ENCODE measurements at places on chromosomes 12 and 14.

GRCh38 chr12:51225771-51226170 is 7.9 kb upstream of the POU6F1 start:
- H3K27ac ChIP-seq = no peak overlapping the region
- no peaks in the 10 kb centered on the region for H3K36me3 ChIP-seq
- no peaks in the 10 kb centered on the region for H3K27me3 ChIP-seq
- H3K4me3 ChIP-seq = no peak overlapping the region
- no peak for DNase-seq

GRCh38 chr12:90729736-90730135 is 225.2 kb downstream of the CCER1 start:
- DNase-seq = no peak
- H3K27ac ChIP-seq = no peak overlapping the region
- H3K36me3 ChIP-seq = no peaks in the 10 kb centered on the region
- H3K27me3 ChIP-seq = no peaks in the 10 kb centered on the region
- no peak overlapping the region for H3K4me3 ChIP-seq
- H3K4me1 ChIP-seq = no peaks in the 10 kb centered on the region

DNA sequence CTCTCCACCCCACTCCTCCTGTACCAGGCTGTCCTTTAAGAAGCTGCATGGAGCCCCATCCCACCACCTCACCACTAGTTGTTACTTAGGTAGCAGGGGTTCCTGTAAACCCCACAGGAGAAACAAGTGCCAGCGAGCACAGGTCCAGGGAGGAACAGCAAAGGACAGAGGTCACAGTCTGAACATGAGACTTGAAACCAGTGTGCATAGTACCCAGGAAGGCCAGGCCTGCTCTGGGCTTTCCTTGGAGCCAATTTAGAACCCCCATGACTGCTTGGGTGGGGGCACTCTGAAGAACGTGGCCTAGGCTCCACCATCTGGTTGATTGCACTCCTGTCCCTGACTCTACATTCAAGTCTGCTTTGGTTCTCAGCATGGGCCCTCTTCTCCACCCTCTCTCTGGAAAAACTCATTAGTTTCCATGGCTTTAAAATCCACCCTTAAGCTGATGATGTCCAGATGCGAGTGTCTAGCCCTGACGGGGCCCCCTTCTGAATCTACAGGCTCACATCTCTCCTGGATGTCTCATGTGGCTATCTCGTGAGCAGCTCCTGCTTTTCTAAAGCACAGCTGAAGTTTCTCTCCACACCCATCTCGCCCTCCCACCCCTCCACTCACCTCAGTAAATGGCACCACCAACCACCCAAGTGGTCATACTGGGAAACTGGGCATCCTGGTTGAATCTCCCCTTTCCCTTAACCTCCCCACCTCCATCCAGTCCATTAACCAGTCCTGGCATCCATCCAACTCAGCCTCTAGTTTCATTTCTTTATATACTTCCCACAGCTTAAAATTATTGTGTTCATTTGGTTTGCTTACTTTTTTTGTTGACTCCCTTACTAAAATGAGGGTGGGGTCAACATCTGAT is 8.4 kb downstream of the KRT3 start:
- H3K27ac ChIP-seq = no peak overlapping the region
- peaks cover 13% of the 10 kb centered on the region for H3K4me1 ChIP-seq
- no peaks in the 10 kb centered on the region for H3K36me3 ChIP-seq
- no peak overlapping the region for H3K4me3 ChIP-seq

GRCh38 chr14:30193101-30193500 is 265.5 kb upstream of the PRKD1 start:
- DNase-seq = no peak
- H3K27ac ChIP-seq = no peak overlapping the region
- H3K27me3 ChIP-seq = no peaks in the 10 kb centered on the region
- H3K36me3 ChIP-seq = no peaks in the 10 kb centered on the region

- H3K27ac ChIP-seq = no peak overlapping the region
- no peaks in the 10 kb centered on the region for H3K27me3 ChIP-seq
- DNase-seq = no peak
- no peaks in the 10 kb centered on the region for H3K4me1 ChIP-seq
Measured at GRCh38 chr12:25502596-25502995, 50.5 kb downstream of the LMNTD1 start.

DNA sequence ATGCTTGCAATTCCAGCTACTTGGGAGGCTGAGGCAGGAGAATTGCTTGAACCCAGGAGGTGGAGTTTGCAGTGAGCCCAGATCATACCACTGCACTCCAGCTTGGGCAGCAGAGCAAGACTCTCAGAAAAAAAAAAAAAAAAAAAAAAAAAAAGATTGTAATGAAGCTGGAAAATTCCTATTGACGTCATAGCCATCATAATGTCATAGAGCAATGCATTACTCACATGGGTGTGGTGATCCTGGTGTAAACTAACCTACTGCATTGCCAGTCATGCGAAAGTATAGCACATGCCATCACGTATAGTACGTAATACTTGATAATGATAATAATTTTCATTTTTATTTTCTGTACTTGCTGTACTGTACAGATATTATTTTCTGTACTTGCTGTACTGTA is 42.7 kb upstream of the NID2 start:
- H3K27ac ChIP-seq = no peak overlapping the region
- DNase-seq = no peak
- H3K4me3 ChIP-seq = no peak overlapping the region
- H3K4me1 ChIP-seq = no peaks in the 10 kb centered on the region
- H3K36me3 ChIP-seq = no peaks in the 10 kb centered on the region

- no peak for DNase-seq
- no peaks in the 10 kb centered on the region for H3K27me3 ChIP-seq
- H3K27ac ChIP-seq = no peak overlapping the region
- no peaks in the 10 kb centered on the region for H3K4me1 ChIP-seq
- H3K4me3 ChIP-seq = no peak overlapping the region
Measured at GRCh38 chr14:80560800-80561657, 349.7 kb upstream of the DIO2 start.

- DNase-seq = no peak
- H3K27me3 ChIP-seq = no peaks in the 10 kb centered on the region
- H3K36me3 ChIP-seq = no peaks in the 10 kb centered on the region
- H3K27ac ChIP-seq = no peak overlapping the region
Measured at GRCh38 chr14:85475113-85475512, 54.8 kb upstream of the FLRT2 start.

GRCh38 chr14:73245480-73246325 is 8.4 kb downstream of the PAPLN start:
- no peak for DNase-seq
- H3K4me3 ChIP-seq = peak overlapping the region; percentile 41
- H3K4me1 ChIP-seq = peaks cover 23% of the 10 kb centered on the region
- no peaks in the 10 kb centered on the region for H3K36me3 ChIP-seq

- H3K36me3 ChIP-seq = no peaks in the 10 kb centered on the region
- DNase-seq = no peak
- peaks cover 8% of the 10 kb centered on the region for H3K4me1 ChIP-seq
- no peak overlapping the region for H3K27ac ChIP-seq
Measured at GRCh38 chr12:57586128-57586527, 4.9 kb upstream of the PIP4K2C start.

DNA sequence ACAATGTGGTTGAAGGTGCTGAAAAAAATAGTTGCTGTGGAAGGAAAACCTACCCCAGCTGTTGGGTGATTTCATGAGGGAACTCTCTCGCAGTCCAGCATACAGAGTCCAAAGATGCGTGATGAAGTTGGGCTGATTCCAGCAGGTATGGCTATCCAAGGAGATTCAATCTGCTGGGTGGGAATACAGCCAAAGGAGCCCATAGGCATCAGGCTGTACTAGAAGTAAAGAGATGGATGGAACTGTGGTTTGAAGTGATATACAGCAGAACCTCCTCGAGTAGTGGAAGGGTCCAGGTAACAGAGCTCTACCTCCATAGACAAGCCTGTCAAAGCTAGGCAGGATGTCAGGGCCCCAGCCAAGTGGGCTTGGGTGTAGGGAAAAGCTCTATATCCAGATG is 11.5 kb upstream of the TMTC2 start:
- DNase-seq = no peak
- H3K4me3 ChIP-seq = no peak overlapping the region
- H3K4me1 ChIP-seq = no peaks in the 10 kb centered on the region
- no peaks in the 10 kb centered on the region for H3K27me3 ChIP-seq
- H3K27ac ChIP-seq = no peak overlapping the region

DNA sequence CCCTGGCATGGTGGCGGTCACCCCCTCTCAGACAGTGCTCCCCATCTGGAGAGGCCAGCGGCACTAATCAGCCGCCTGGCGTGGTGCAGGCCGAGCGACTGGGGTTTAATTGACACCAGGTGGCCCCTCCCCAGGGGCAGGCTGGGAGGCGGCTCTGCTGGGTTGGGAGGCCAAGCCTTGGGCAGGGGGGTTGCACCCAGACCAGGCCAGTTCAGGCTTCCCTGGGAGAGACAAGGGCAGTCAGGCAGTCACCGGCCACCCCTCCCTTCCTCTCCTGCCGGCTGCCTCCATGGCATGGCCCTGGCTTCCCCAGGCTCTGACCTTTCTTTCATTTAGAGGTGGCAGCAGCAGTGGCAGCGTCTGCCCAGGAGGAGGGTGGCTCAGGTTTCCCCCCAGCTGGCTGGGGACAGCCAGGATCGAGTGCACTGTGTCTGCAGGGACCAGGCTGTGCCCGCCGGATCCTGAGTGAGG is 78.1 kb upstream of the NOS1 start:
- no peak overlapping the region for H3K4me3 ChIP-seq
- no peak for DNase-seq
- no peaks in the 10 kb centered on the region for H3K4me1 ChIP-seq
- no peaks in the 10 kb centered on the region for H3K27me3 ChIP-seq
- no peak overlapping the region for H3K27ac ChIP-seq
- H3K36me3 ChIP-seq = no peaks in the 10 kb centered on the region

GRCh38 chr12:6195665-6196535 is 4.3 kb upstream of the CD9 start:
- peak; percentile 97 for DNase-seq
- peak overlapping the region; percentile 58 for H3K27ac ChIP-seq
- no peaks in the 10 kb centered on the region for H3K27me3 ChIP-seq
- H3K4me3 ChIP-seq = no peak overlapping the region
- H3K4me1 ChIP-seq = peaks cover 31% of the 10 kb centered on the region

- no peak overlapping the region for H3K27ac ChIP-seq
- H3K4me1 ChIP-seq = peaks cover 16% of the 10 kb centered on the region
- H3K4me3 ChIP-seq = no peak overlapping the region
Measured at GRCh38 chr12:109307051-109307450, 2.0 kb downstream of the FOXN4 start.

DNA sequence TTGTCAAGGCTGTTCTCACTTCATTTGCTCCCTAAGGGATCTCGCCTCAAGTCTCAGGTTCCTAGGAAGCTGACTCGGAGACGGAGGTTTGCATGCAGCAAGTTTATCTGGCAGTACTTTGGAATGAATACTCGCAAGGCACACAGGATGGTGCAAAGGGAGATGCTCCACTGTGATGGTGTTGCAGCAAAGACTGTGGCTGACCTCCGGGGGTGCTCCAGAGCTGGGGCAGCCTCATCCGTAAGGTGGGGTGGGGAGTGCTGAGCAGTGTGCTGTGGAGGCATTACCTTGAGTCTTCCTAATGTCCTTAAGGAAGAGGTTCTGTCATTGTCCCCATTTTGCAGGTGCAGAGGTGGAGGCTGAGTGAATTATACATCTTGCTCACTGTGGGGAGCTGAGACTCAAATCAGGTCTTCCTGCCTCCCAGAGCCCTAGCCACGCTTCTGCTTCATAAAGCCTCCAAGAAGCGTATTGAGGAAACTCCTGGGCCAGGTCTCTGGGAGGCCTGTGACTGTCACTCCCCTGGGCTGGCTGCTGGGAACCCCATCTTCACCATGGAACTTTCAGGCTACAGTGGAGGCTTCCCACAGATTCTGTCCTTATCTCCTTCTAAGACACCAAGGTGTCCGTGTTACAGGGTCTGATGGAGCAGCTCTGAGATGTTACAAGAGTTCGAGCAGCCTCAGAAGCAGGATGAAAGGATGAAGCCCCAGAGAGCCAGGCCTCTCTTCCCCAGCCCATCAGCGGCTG is 39.5 kb downstream of the GALNT16 start:
- no peak overlapping the region for H3K27ac ChIP-seq
- H3K36me3 ChIP-seq = no peaks in the 10 kb centered on the region
- DNase-seq = peak; percentile 79
- no peaks in the 10 kb centered on the region for H3K27me3 ChIP-seq

- no peak overlapping the region for H3K4me3 ChIP-seq
- DNase-seq = no peak
- H3K27me3 ChIP-seq = no peaks in the 10 kb centered on the region
- H3K36me3 ChIP-seq = no peaks in the 10 kb centered on the region
- H3K4me1 ChIP-seq = peaks cover 10% of the 10 kb centered on the region
Measured at GRCh38 chr12:7114851-7115250, 5.8 kb upstream of the C1RL start.

- H3K27ac ChIP-seq = no peak overlapping the region
- H3K4me1 ChIP-seq = peaks cover 16% of the 10 kb centered on the region
- H3K4me3 ChIP-seq = no peak overlapping the region
- no peak for DNase-seq
- H3K27me3 ChIP-seq = no peaks in the 10 kb centered on the region
Measured at GRCh38 chr12:54590978-54591591, 2.6 kb upstream of the PPP1R1A start.

GRCh38 chr12:5047729-5048128 is 4.0 kb downstream of the KCNA5 start:
- H3K36me3 ChIP-seq = no peaks in the 10 kb centered on the region
- H3K4me1 ChIP-seq = no peaks in the 10 kb centered on the region
- no peaks in the 10 kb centered on the region for H3K27me3 ChIP-seq
- no peak for DNase-seq

GRCh38 chr14:61074852-61075251 is 93.8 kb downstream of the SLC38A6 start:
- no peaks in the 10 kb centered on the region for H3K36me3 ChIP-seq
- no peak overlapping the region for H3K4me3 ChIP-seq
- no peak for DNase-seq
- no peaks in the 10 kb centered on the region for H3K4me1 ChIP-seq

DNA sequence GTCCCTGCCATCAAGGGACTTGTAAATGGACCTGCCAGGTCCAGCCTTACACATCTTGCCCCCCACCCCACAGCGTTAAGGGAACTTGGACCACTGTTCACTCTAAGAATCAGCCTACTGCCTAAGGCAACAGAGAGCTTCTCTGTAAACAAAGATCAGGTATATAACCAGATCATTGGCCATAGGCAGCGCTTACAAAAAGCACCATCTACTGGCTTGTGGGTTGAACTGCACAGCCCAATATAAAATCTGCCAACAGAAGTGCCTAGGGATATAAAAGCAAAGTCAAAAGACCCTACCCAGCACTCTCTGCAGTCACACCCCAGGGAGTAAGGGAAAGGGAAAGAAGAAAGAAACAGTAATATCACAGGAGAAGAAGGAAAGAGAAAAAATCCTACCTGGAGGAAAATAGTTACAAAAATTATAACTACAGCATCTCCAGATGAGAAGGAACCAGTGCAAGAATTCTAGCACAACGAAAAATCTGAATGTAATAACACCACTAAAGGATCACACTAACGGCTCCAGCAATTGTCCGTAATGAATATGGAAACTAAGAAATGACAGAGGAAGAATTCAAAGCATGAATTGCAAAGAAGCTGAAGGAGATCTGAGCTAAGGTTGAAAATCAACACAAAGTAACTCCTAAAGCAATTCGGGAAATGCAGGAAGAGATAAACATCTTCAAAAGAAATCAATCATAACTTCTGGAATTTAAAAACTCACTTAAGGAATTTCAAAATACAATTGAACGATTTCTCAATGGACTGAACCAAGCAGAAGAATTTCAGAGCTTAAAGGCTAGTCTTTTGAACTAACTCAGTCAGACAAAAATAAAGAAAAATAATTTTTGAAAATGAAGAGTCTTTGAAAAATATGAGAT is 95.2 kb upstream of the PCED1B start:
- H3K27me3 ChIP-seq = no peaks in the 10 kb centered on the region
- H3K27ac ChIP-seq = no peak overlapping the region
- no peaks in the 10 kb centered on the region for H3K4me1 ChIP-seq
- no peaks in the 10 kb centered on the region for H3K36me3 ChIP-seq
- H3K4me3 ChIP-seq = no peak overlapping the region

- H3K27me3 ChIP-seq = no peaks in the 10 kb centered on the region
- H3K36me3 ChIP-seq = no peaks in the 10 kb centered on the region
- H3K4me1 ChIP-seq = peaks cover 26% of the 10 kb centered on the region
- no peak overlapping the region for H3K27ac ChIP-seq
Measured at GRCh38 chr12:108548954-108549521, 11.9 kb downstream of the SART3 start.

All from vagina (tissue), 2 donors.